ENCODE measurements at places on chromosomes 5 and 9.

GRCh38 chr9:92976431-92976830, 29.1 kb downstream of the FGD3 start:
- peaks cover 46% of the 10 kb centered on the region for H3K4me1 ChIP-seq
- peaks cover 23% of the 10 kb centered on the region for H3K36me3 ChIP-seq
- H3K27me3 ChIP-seq: no peaks in the 10 kb centered on the region
- H3K27ac ChIP-seq: no peak overlapping the region
- DNase-seq: no peak

DNA sequence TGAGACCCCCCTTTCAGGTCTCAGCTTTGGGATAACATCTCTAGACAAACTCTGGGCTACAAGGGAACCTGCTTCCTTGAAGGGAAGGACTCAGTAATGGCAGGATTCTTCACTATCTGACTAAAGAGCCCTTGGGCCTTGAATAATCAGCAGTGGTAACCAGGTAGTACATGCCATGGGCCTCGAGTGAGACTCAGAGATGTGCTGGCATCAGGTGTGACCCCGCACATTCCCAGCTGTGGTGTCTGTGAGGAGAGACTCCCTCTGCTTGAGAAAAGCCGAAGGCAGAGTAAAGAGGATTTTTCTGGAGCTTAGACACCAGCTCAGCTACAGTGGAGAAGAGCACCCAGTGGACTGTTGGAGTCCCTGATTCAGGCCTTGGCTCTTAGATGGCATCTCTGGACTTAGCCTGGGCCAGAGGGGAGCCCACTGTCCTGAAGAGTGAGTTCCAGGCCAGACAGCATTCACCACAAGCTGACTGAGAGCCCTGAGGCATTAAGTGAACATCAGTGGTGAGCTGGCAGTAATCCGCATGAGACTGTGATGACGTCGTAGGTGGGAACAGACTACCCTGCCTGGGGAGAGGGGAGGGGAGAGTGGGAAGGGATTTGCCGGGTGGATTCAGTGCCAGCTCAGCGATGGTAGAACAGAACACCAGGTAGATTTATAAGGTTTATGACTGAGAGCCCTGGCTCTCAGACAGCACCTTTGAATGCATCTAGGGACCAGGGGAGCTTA, 5.3 kb upstream of the ZNF782 start:
- no peak overlapping the region for H3K27ac ChIP-seq
- DNase-seq: no peak
- no peaks in the 10 kb centered on the region for H3K27me3 ChIP-seq
- peaks cover 13% of the 10 kb centered on the region for H3K4me1 ChIP-seq
- peaks cover 8% of the 10 kb centered on the region for H3K36me3 ChIP-seq
- no peak overlapping the region for H3K4me3 ChIP-seq

GRCh38 chr5:90408571-90409317, 812 bp downstream of the CETN3 start:
- H3K4me3 ChIP-seq: no peak overlapping the region
- no peak overlapping the region for H3K27ac ChIP-seq
- no peaks in the 10 kb centered on the region for H3K27me3 ChIP-seq
- peaks cover 13% of the 10 kb centered on the region for H3K4me1 ChIP-seq
- no peak for DNase-seq
- H3K36me3 ChIP-seq: peaks cover 29% of the 10 kb centered on the region

GRCh38 chr5:107248066-107248695, 422.6 kb downstream of the EFNA5 start:
- H3K4me1 ChIP-seq: no peaks in the 10 kb centered on the region
- no peak for DNase-seq
- no peaks in the 10 kb centered on the region for H3K36me3 ChIP-seq
- peaks cover 15% of the 10 kb centered on the region for H3K27me3 ChIP-seq
- no peak overlapping the region for H3K27ac ChIP-seq

GRCh38 chr5:96563816-96564215, 98.4 kb upstream of the CAST start:
- H3K36me3 ChIP-seq: no peaks in the 10 kb centered on the region
- H3K4me3 ChIP-seq: no peak overlapping the region
- H3K4me1 ChIP-seq: peaks cover 5% of the 10 kb centered on the region

DNA sequence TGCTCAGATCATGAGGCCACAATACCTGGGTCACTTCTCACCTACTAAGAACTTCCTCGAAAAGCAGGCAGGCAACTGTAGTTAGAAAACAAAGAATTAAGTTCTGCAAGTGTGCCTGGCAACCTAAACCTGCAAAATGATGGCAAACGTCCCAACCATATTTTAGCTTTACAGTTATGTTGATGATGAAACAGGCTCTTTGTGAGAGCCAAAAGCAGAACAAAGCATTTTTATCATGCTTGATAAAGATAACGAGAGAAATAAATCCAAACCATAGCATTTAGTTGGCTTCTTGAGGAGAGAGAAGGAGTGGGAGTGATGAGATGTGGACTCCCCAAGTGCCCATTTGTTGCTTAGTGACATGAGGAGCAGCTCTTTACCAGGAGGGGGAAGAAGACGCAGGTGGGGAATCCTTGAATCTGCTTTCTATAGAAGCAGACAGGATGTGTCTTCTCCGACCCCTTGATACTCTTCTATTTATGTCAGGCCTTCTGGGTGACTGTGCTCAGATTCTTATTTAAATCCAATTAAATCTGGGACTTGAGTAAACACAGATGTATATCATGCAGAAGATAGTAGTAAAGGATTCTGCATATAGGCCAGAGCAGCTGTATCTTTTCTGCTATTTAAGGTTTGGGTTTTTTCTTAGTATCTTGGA, 221.2 kb downstream of the TMEM167A start:
- no peaks in the 10 kb centered on the region for H3K27me3 ChIP-seq
- no peak for DNase-seq
- no peak overlapping the region for H3K27ac ChIP-seq
- H3K4me3 ChIP-seq: no peak overlapping the region
- H3K4me1 ChIP-seq: no peaks in the 10 kb centered on the region
- no peaks in the 10 kb centered on the region for H3K36me3 ChIP-seq

DNA sequence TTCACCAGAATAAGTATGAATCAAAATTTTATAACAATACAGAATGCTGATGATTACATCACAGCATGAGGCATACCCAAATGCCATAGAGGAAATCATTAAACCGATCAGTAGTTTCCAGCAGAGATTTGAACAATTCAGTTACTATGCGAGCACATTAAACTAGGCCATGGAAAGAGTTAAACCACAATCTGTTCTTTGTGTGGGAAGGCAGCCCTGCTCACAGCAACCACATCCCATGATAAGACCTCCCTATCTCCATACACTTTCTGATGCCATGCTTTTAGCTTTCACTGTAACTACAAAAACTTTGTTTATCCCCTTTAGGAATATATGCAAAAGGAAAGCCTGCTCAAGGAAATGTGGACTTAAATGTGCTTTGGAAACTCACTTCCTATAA, 4.5 kb downstream of the NFIB start:
- peaks cover 5% of the 10 kb centered on the region for H3K36me3 ChIP-seq
- H3K27me3 ChIP-seq: peaks cover 44% of the 10 kb centered on the region
- H3K4me3 ChIP-seq: no peak overlapping the region
- H3K4me1 ChIP-seq: peaks cover 15% of the 10 kb centered on the region
- no peak overlapping the region for H3K27ac ChIP-seq
- DNase-seq: no peak

DNA sequence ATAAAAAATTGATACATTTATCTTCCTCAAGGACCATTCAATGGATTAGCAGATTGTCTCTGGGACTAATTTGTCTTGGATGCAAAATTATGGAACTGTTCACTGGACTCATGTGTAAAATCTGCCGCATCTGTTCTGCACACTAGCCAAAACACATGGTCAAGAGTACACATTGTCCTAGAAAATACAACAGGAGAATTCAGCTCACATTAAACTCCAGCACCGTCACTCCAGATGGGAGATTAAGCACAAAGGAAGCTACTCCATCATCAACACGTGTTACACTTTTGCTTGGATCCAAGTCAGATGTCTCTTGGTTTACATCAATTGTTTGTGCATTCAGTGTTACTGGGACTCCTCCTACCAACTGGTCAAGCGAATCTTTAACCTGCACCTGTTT, 28.8 kb downstream of the C5 start:
- H3K36me3 ChIP-seq: peaks cover 8% of the 10 kb centered on the region
- no peaks in the 10 kb centered on the region for H3K27me3 ChIP-seq
- peaks cover 2% of the 10 kb centered on the region for H3K4me1 ChIP-seq
- no peak overlapping the region for H3K27ac ChIP-seq

GRCh38 chr9:131567910-131568309, 22.6 kb downstream of the PRRT1B start:
- H3K27me3 ChIP-seq: no peaks in the 10 kb centered on the region
- no peaks in the 10 kb centered on the region for H3K4me1 ChIP-seq
- DNase-seq: no peak
- H3K27ac ChIP-seq: peak overlapping the region; percentile 67

- H3K27ac ChIP-seq: no peak overlapping the region
- no peaks in the 10 kb centered on the region for H3K36me3 ChIP-seq
- peaks cover 26% of the 10 kb centered on the region for H3K27me3 ChIP-seq
- peaks cover under 1% of the 10 kb centered on the region for H3K4me1 ChIP-seq
Observed at GRCh38 chr9:135338546-135338945, 141.0 kb upstream of the PPP1R26 start.

GRCh38 chr9:113630386-113631136, 167.0 kb downstream of the RGS3 start:
- no peak overlapping the region for H3K4me3 ChIP-seq
- H3K27ac ChIP-seq: no peak overlapping the region
- H3K36me3 ChIP-seq: peaks cover 1% of the 10 kb centered on the region
- peaks cover 22% of the 10 kb centered on the region for H3K27me3 ChIP-seq

DNA sequence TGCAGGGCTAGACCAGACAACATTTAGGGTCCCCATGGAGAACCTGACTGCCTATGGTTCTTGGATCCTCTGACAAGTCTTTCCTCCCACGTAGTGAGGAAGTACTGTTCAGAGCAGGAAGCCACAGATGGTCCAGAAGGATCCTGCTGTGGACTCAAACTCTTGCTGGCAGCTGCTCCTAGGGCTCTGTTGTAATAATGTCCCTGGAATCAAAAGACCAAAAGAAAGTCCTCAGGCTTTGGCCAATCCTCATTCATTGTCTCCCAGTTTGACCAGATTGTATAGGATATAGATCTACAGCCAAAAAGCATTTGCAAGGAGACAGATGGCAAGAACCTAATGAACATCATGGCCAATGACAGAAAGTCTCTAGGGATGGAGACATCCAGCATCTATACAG, 53.9 kb downstream of the SEMA6A start:
- DNase-seq: no peak
- no peaks in the 10 kb centered on the region for H3K36me3 ChIP-seq
- no peaks in the 10 kb centered on the region for H3K27me3 ChIP-seq
- no peak overlapping the region for H3K4me3 ChIP-seq
- H3K27ac ChIP-seq: no peak overlapping the region
